G401 (cell line): ENCODE measurements at places on chromosomes 7 and 10. TPM values are rescaled to one million over a fixed set of nuclear protein-coding genes. Genes with fewer than 3 reads are reported as not detected.
A peak's percentile ranks its signal among the peaks of the same experiment; 100 is the strongest.

TFPI2 gene
- total RNA-seq, result 0.86 TPM in 1 of 2 replicates, not detected in the other

RAPGEF5 gene
- 3.4 and 3.6 TPM in 2 replicates for total RNA-seq

KAZALD1 gene
- total RNA-seq, result 105 and 145 TPM in 2 replicates

NEUROG3 gene
- not detected in 2 replicates for total RNA-seq

WNT8B gene
- 0.44 TPM in 1 of 2 replicates, not detected in the other for total RNA-seq

NYAP1 gene
- 17.3 and 23.0 TPM in 2 replicates for total RNA-seq

- DNase-seq, result no peak
These were observed 14.3 kb downstream of the GHRHR start for GRCh38 chr7:30977896-30978564.

GRCh38 chr7:37186753-37187152 is 261.9 kb downstream of the ELMO1 start:
- DNase-seq, result no peak

DNA sequence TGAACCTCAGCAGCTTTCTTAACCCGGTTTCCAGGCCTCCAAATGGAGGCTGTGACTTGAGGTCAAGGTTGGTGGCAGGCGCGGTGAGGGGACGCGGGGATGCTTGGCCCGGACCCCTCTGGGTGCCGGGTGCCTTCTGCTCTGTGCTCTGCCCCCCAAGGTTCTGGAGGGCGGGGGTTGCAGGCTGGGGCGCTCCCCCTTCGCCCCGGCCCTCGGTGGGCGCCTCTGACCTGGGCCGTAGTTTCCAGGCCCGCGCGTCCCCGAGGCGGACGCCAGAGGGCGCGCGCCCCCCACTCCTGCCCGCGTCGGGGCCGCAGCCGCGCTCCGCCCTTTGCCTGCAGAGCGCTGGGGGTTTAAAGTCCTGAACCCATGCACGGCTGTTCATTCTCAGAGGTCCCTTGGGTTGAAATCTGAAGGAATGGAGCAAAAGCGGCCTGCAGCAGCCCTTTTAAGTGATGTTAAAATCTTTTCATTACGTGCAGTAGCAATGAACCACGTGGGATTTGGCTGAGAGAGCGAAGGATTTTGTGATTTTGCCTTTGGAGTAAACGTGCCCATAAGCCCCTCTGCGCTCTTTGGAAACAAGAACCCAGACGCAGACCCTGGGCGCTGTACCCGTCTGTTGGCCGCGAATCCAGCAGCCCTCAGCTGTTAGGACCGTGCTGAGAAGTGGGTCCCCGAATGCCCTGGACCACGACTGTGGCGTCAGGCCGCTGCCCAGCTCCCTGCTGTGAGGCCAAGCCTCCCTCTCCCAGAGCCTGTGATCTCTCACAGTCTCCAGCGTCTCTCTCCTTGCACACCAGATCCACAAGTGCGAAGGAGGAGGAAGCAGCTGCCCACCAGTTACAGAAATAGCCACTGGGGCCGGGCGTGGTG is 135.0 kb downstream of the ACTR3B start:
- peak; percentile 28 for DNase-seq

GRCh38 chr7:157886266-157886665 is 549.5 kb downstream of the DNAJB6 start:
- no peak for DNase-seq

- DNase-seq, result no peak
These were observed 997.3 kb downstream of the LRMDA start for GRCh38 chr10:76428551-76429367.

DNA sequence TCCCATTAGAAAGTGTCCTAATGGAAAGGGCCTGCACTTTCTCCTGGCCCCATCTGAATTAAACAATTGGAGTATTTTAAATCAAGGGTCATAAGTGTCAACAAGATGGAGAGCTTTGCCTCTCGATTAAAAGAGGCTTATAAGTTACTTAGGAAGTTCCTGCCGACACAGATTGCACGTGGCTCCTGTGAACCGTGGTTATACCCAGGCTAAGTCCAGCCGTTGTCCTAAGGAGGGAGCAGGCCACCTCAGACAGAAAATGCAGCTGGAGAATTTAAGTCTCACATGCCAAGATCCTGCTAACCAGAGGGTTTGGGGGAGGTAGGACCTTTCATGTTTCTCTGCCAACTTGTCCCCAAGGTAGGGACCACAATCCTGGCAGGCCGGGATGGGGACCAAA is 626.5 kb upstream of the GALNT17 start:
- DNase-seq, result no peak

GRCh38 chr7:132298790-132299189 is 277.5 kb downstream of the PLXNA4 start:
- DNase-seq, result no peak

DNA sequence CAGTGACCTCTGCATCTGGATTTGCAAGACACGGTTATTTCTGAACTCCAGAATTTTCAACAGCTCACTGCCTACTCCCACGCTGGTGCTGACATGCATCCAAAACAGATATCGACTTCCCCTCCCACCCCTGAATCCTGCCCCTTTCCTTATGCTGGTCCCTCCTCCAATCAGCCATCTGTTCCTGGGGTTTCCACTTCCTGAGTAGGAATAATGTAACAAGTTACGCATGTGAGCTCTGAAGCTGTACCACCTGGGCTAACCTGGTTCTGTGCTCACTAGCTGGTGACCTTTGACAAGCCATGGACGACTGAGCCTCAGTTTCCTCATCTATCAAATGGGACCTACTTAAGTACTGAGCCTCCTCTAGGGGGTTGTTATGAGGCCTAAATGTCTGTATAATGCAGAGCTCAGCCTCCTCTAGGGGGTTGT is 1.7 kb upstream of the NCAPG2 start:
- DNase-seq, result no peak

DNA sequence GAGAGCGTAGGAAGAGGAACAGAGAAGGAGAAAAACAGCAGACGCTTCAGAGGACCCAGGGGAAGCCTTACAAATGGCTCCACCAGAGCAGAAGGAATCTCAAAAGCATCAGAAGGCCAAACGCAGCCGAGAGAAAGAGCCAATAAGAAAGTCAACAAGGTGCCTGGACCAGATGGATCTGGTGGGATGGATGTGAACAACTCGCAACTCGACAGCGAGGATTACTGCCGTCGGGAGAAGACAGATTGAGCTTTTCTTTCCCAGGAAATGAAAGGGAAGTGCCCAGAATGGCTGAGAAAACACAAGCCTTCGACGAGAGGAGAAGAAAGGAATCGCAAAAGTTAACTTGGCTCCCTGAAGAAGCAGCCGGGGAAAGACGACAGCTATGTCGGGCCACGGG is 132.8 kb upstream of the MGMT start:
- no peak for DNase-seq

- no peak for DNase-seq
These were observed 27.1 kb downstream of the TNRC18 start for GRCh38 chr7:5396542-5396941.

- DNase-seq, result peak; percentile 28
These were observed at the start of gene MEST for GRCh38 chr7:130491841-130492522. MEST (plus strand) TSS chr7:130492085; CDS start chr7:130492314, 229 bp downstream.
